ENCODE measurements at places on chromosomes 1 and 21.

DNA sequence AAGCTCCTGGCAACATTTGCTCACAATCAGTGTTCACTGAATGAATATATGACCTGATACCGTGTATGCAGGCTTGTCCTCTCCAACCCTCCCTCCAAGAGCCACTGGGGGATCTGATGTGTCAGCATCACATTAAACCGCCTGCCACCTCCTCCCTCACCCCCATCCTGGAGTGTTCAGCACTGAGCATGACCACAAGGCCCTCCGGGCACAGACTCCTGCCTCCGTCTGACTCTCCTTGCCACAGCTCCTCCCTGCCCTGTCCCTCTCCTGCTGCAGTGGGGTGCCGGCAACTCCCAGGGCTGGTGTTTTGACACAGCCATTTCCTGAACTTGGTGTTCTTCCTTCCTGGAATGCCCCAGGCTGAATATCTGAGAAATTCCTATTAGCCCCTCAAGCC, 136.7 kb downstream of the FCRL5 start:
- DNase-seq = no peak

GRCh38 chr1:203911806-203912205, 50.4 kb downstream of the SNRPE start:
- no peak for DNase-seq

- DNase-seq = no peak
Measured at GRCh38 chr1:17775796-17776195, 20.7 kb downstream of the ACTL8 start.

- no peak for DNase-seq
Measured at GRCh38 chr1:27527223-27527889, 37.4 kb upstream of the WASF2 start.

DNA sequence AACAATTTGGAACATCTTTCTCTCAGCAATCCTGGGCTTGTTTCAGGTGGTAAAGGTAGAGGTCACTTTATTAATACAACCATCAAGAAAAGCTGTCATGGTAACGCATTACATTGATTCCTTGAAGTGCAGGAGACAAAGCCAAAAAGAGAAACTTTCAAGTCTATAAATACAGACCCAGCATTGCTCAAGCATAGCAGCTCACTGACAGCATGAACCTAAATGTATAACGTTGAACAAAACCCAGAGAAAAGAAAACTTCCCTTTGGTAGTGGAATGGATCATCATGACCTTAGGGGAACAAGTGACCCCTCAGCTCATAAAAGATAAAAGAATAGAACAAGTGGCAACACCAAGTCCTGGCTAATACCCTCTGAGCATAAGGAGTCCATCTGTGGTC, 332.2 kb downstream of the NTNG1 start:
- no peak for DNase-seq

GRCh38 chr1:77250126-77250525, 30.9 kb upstream of the PIGK start:
- no peak for DNase-seq

GRCh38 chr1:180534214-180534613, 24.6 kb upstream of the OVAAL start:
- DNase-seq = no peak

GRCh38 chr1:193656841-193657240, 470.4 kb upstream of the B3GALT2 start:
- no peak for DNase-seq

Data from GDM1 (cell line).